ENCODE measurements at places on chromosomes 4 and X.

- DNase-seq: no peak
These were observed 16.3 kb upstream of the DHRSX start for GRCh38 chrX:2517055-2517454.

GRCh38 chrX:130097507-130098209 lies 12.6 kb downstream of the ELF4 start:
- DNase-seq: no peak

DNA sequence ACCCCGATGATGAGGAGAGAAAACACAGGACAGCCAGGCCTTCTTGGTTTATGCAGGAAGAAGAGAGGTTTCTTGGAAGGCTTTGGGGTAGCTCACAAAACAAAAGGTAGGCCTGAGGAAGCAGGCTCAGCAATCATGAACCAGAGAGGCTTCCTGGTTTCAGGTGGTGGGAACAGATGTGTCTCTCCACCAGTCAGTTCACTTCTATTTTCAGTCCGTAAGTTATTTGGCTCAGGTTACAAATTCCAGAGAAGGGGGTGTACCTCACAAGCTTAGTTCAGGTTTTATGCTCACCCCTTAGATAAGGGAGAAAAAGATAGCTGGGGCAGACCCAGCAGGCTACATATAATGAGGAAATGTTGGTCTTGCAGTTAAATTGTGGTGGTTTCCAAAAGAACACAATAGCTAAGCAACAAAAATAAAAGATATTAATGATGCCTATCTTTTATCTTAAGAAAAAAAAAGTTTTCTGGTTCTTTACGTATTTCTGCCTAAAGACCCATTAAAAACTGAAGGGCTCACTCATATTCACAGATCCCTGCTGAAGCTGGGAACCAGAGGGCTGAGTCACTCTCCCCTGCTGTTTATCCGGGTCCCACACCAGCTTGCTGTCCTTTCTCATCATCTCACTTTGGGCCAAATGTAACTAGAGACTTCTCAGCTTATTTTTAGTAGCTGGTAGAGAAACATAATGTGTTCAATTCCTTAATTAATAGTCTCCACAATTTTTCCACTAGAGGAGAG lies 177.0 kb downstream of the CAMK2D start:
- peak; percentile 45 for DNase-seq

GRCh38 chrX:71953391-71953790 lies 42.7 kb downstream of the NHSL2 start:
- DNase-seq: no peak

GRCh38 chrX:2188840-2189239 lies 311.9 kb downstream of the DHRSX start:
- DNase-seq: no peak

DNA sequence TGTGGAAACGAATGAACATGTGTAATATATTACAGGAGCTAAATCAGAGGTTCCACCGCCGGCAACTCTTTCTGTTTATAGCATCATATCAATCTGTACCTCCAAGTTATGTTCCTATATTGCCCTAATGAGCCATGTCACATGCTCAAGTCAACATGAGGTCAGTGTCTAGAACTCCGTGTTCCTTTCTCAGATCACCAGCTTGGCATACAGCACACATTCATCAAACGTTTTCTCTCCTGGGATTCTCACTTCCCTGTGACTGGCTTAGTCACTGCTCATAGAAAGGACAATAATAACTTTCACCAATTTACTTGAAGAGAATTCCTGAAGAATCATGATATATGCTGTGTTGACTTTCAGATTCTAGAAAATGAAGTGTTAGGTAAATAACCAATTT lies 532.0 kb upstream of the SPANXN1 start:
- DNase-seq: peak; percentile 3

DNA sequence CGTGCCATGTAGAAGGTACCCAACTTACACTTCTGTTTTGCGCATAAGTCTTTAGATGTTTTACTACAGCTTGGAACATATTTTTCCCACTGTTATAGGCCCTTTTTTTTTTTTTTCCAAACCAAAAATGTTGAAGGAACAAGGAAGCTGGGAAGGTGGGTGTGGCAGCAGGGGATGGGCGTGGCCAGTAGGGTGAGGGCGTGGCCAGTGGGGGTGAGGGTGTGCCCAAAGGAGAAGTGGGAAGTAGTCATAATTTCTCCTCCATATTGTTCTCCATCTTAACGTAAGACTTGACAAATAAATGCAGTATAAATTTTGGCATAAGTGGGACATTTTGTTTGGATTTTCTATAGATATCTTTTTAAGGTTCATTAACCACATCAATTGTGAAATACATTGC lies 30.4 kb downstream of the CLDN22 start:
- DNase-seq: no peak

GRCh38 chr4:25896776-25897539 lies 17.1 kb upstream of the SMIM20 start:
- no peak for DNase-seq

GRCh38 chr4:84944947-84945346 lies 21.5 kb downstream of the WDFY3 start:
- DNase-seq: peak; percentile 40

DNA sequence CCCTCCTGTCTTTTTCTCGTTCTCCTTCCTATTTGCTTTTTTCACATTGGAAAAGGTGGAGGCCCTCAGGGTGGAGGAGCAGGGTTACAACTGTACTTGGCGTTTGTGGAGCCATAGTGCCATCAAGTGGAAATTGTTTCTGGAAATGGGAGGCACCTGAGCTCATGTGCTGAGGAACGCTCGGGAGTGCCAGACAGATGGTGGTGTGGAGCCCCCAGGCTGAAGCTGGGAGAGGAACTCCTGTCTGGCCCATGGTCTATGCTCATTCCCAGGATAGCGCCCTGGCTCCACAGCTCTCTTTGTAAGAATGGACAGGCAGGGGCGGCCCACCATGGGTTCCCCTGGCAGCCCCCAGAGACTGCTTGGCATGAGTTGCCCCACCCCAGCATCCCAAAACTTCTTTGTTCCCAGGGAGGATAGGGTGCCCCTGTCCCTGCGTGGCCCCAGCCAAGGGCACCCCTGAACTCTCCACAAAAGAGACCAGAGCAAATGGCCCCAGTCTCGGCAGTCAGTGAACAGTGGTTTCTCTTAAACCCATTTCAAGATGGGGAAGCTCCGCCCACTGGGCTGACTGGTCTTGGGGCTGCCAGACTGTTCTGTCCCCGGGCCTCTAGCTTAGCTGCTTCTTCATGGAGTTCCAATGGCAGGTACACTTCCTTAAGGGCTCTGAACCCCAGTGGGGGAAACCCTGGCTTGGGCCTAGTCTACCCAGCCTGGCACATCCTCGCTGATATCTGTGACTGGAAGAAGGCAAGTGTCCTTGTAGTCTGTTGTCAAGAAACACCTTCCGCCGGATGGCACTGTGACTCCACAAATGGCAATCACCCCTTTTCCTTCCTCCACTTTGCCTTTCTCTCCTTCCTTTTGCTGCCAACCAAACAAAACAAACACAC lies 70.1 kb downstream of the NBDY start:
- no peak for DNase-seq

DNA sequence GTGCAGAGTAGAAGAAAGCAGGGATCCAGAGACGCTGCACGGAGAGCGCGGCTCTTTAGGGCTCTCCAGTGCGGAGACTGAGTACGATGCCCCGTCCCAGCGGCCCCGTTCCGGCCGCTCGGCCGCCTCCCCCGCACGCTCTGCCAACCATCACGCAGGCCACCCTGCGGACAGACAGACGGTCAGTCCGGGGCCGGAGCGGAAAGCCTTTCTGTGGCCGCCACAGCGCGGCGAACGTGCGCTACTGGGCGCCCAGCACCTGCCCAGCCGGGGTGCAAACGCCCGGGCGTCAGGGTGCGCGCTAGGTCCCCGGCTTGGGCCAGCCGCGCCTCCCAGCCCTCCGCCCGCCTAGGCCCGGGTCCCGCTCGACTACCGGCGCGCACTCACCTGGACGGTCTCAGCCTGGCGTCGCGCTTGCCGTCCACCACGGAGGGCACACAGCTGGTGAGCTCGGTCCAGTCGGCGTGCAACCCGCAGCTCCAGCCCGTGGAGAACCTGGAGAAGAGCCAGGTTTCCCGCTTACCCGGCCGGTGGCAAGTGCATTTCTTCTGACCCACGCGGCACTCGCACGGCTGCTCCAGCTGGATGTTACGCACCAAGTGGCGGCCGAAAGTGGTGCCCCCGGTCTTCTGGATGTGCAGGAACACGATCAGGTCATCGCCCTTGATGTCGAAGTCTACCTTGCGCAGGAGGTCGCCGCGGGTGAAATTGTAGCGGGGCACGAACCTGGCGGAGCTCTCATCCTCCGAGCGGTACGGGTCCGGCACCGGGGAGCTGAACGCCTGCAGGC lies 1.8 kb downstream of the HS6ST2 start:
- DNase-seq: no peak

- no peak for DNase-seq
These were observed 80.5 kb upstream of the GALNT7 start for GRCh38 chr4:173088144-173088543.

GRCh38 chrX:17078031-17078720 lies 131.7 kb downstream of the REPS2 start:
- DNase-seq: peak; percentile 14

DNA sequence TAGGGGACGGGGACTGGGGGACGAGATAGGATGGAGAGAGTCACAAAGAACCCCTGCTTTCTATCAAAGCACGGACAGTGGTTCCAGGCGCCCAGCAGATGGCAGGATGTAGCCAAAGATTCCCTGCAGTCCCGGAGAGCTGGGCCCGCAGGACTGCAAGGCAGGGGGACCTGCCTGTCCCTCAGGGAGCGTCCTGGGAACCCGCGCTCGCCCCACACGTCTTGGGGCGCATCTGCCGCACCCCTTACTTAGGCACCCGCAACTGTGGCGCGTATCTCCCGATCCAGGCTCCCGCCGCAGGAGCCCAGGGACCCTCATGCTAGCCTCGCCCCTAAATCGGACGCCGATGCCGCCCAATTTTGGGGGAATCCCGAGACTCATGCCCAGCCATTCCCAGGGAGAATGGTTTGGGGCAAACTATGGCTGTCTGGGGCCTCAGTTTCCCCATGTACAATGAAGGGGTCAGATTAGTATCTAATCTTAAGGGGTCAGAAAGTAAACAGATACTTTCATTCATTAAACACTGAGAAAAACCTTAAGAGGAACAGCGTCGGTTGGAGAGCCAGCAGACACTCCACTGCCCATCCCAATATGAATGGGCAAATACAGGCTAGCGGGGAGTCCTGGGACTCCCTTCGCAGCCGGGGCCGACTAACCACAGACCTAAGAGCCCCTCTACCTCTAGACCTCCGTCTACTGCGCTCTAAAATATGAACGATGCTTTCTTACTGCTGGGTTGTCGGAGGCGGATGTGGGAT lies 581 bp upstream of the STK32B start:
- DNase-seq: peak; percentile 78

GRCh38 chrX:68534691-68535090 lies 35.8 kb downstream of the YIPF6 start:
- DNase-seq: no peak

GRCh38 chr4:166153548-166153947 lies 280.5 kb downstream of the TLL1 start:
- DNase-seq: peak; percentile 80

DNA sequence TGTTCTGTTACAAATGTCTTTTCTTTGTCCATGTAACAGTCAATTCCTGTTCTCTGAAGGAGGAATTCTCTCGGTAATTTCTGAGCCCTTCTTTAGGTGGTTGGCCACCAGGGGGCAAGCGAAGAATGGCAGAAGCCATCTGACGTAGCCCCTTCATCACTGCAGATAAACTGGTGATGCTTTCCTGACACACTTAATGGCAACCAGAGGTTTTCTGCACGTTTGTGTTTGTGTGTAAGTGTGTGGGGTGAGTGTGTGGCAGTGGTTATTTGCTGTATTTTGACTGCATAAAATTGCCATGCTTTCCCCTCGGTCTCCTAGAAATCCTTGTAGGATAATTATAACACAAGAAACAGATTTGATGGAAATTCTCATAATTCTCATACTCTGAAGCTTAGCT lies 64.8 kb upstream of the STOX2 start:
- peak; percentile 86 for DNase-seq

DNA sequence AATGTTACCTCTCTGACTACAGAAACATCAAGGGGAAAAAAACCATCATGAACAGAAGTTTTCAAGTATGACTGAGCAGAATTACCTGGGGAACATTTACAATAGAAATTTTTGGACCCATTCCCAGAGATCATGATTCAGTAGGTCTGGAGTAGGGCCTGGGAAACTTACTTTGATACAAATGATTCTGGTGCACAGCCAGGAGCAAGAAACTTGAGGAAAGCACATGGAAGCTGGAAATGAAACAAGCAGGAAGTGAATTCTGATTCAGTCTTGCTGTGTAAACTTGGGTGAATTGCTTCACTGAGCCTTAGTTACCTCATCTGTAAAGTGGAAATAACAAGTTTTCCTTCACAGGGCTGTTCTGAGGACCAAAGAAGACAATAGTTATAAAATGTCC lies 192.5 kb upstream of the TAPT1 start:
- DNase-seq: peak; percentile 90

- DNase-seq: peak; percentile 21
These were observed 77.7 kb downstream of the RAP1GDS1 start for GRCh38 chr4:98338761-98339438.

GRCh38 chr4:90293320-90293719 lies 166.1 kb downstream of the CCSER1 start:
- peak; percentile 46 for DNase-seq

DNA sequence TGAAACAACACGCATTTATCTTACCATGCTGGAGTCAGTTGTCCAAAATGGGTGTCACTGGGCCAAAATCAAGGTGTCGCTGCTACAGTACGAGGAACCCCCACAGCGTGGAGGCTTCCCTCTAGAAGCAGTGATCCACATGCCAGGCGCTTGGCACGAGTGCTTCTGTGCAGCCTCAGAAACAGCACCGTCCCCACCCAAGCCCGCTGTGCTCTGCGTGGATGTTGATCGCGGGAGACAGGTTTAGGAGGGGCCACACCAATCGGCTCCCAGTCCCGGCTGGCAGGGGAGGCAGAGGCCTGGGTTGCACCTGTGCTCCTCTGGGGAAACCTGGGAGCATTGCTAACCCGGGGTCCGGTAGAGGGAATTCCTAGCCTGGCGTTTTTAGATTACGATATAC lies 165.5 kb upstream of the PSAPL1 start:
- DNase-seq: no peak

DNA sequence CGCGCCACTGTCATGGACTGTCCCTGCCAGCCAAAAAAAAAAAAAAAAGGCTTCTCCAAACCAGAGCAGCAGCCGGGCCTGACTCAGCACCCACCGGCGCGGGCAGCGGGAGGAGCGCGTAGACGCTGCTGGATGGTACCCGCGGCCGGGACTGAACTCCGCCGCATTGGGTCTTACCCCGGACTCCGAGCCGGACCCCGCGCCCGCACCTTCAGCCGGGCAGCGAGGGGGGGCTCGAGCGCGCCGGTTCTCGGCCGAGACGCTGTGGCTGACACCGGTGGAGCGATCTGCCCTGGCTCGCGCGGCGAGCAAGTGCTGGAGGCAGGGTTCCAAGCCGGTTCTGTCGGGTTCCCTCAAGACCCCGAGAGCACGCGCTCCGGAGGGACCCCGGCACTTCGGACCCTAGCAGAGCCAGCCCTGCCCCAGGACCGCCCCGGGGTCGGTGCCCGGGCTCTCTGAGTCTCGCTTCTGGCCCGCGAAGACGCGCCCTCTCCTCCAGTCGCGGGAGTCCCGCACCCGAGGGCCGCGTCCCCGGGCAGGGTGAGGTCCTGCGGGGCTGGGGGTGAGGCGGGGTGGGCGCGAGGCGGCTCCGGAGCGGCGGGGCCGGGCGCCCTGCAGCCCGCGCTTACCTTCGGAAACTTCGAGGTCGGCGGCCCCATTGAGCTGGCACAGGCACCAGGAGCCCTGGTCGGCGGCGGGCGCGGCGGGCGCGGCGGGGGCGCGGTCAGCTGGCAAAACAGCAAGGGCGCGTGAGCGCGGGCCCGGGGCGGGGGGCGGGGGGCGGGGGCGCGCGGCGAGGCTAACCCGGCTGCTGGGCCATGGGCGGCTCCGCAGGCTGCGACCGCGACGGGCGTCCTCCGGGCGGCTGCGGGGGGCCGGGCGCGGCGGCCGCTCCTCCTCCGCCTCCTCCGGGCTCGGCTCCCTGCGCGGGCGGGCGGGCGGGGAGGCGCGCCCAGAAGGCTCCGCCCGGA lies 11.8 kb upstream of the MAN2B2 start:
- no peak for DNase-seq

All from fibroblast of pulmonary artery (primary cell).